Activated T-helper 1 cell treated with anti-CD3 and anti-CD28 coated beads, Interleukin-2, amount 50 U/mL, for 16 hours (primary cell): ENCODE measurements at places on chromosomes 12 and 14.

- no peak for DNase-seq
Measured at GRCh38 chr12:89230376-89231315, 121.7 kb downstream of the DUSP6 start.

- DNase-seq: no peak
Measured at GRCh38 chr12:51377099-51377984, 13.9 kb downstream of the GALNT6 start.

DNA sequence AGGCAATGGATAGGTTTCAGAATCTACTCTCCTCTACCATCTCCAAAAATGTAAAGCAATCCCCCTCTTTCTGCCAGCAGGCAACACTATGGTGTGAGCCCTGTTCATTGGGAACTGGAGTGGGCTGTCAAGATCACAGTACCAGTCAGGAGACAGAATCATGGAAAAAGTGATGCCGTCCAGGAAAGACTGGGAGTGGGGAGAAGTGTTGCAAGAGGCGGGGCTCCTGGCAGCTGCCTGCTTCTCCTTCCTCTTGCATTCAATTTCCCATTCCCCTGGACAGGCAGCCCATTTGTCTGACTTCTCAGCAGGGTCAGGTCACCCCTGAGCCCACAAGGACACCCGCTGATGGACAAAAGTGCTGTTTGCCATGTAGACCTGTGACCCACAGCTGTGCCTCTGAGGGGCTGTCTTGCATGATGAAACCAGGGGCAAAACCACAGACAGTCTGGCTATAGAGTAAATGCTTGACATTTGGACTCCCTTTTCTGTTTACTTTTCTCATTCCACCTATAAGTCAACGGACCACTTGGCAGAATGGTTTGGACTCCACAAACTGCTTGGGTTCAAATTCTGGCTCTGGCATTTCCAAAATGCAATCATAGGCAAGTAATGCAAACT, 30.1 kb upstream of the RPH3A start:
- DNase-seq: no peak

DNA sequence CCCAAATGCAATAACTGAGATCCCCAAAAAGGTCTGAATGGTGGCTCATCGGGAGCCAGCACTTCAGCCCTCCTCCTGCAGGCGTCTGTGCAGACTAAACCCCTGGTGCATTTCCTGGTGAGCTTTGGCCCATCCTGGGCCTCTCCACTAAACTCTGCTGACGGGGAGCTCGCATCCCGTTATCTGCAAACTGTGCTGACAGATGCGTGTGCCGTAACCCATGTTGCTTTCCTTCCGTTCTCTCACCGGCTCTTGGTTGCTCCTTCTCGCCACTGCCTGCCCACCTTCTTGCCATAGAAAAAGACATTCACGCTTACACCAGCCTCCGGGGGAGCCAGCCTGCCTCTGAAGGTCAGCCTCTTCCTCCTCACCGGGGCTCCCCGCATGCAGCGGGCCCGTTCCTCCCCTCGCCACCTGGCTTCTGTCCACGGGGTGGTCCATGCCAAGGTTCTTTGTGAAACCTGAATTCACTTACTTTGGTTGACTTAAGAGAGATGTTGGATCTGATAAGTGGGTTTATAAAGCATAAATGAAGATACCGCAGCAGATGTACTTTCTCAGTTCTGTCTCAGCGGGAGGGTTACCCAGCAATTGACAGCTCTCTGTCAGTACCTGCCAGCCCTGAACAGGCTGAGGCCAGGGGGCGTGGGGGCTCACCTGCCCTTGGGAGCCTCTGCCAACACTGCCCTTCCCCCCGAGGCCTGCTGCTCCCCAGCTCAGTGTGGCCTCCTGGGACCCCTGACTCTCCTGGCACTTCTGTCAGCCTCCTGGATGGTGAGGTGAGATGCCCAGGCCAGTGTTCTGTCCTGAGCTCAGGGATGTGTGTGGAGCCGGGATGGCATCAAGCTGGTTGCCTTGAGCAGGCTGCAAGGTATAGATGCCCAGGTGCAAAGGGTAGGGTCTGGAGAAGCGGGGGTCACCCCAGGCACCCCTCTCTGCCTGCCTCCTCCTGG, 14.2 kb downstream of the ZFYVE21 start:
- no peak for DNase-seq

DNA sequence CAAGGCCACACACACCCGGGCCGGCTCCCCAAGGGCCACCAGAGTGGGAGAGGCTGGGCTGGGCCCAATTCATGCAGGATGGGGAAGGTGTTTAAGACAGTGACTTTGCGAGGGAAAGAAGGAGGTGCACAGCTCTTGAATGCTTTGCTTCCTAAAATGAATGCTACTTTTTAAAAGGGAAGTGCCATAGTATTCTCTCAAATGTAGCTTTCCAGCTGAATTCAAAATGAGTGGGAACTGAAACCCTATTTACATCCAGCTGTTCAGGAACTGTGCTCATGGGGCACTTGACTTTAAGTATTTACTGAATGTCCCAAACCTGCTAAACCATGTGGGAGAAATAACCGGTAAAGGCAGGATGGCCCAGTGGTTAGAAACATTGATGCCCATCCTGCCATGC, 7.6 kb downstream of the ITPK1 start:
- no peak for DNase-seq

DNA sequence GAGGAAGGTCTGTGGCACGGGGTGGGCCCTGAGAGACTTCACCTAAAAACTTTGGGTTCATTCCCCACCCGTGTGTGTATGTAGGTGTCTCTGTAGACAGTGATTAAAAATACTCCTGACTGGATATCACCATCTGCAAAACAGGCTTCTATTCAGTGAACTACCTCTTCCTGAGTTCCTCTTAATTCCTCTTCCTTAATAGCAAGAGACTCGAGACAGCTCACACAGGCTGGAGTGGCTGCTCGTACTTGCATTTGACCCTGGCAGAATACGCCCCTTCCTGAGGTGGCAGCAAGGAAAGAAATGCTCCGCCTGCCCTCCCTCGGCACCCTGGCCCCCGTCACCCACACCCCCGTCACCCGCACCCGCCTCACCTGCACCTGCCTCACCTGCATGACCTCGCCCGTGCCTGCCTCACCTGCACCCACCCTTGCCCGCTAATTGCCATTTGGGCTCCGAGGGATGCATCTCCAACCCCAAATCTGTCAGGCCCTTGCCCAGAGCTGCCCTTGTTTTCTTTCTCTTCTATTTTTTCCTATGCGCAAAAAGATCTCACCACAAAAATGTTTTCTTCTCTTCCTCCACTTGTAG, 90.0 kb downstream of the FBXL14 start:
- no peak for DNase-seq

GRCh38 chr12:57771236-57771872, 551 bp downstream of the METTL1 start:
- DNase-seq: peak; percentile 53

GRCh38 chr12:14564336-14564959, 3.2 kb downstream of the PLBD1 start:
- DNase-seq: no peak

DNA sequence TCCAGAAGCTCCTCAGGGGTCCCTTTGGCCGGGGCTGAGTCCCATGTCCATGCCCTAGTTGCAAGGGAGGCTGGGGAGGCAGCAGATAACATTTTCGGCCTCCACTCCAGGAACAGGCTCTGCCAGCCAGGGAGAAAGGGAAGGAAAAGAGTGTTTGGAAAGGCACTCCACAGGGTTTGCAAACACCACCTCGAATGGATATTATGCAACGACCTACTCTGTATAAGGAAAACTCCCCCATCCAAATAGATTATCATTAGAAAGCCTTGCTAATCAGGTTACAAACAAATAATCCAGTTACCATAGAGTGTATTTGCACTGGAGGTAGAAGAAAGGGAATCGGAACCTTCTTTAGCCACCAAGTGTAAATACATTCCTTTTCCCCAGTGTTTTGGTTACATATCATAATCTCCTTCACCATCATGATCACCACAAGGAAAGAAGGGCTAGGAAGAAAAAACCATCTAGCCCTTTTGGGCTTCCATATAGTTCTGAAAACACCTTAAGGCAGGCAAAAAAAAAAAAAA, 40.4 kb downstream of the TMCC3 start:
- DNase-seq: no peak

DNA sequence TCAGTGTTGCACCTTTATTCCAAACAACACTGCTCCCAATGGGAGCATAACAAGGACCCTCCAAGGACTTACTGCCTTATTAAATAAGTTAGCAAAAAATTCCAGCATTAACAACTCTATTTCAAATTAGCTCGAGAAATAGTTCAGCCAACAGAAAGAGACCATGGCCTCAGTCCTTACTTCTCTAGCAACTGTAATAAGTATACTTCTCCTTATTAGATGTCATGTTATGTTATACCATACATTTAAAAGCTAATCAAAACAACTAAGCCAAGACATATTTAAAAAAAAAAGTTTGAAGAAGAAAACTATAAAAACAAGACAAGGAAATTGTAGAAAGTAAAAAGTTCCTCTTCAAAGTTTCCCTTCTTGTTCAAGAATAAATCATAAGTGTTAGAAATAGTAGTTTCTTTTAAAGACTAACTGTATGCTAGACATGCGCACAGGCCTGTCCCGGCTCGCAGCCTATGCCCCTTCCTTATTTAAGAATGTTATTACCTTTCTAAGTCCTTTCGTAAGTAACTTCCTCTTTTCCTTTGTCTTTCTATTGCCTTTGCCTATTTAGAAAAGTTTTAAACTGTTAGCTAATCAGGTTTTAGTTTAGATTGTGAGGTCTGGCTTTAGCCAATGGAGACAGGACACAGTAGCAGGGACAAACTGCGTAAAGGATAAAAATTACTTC, 68.6 kb downstream of the RESF1 start:
- no peak for DNase-seq

DNA sequence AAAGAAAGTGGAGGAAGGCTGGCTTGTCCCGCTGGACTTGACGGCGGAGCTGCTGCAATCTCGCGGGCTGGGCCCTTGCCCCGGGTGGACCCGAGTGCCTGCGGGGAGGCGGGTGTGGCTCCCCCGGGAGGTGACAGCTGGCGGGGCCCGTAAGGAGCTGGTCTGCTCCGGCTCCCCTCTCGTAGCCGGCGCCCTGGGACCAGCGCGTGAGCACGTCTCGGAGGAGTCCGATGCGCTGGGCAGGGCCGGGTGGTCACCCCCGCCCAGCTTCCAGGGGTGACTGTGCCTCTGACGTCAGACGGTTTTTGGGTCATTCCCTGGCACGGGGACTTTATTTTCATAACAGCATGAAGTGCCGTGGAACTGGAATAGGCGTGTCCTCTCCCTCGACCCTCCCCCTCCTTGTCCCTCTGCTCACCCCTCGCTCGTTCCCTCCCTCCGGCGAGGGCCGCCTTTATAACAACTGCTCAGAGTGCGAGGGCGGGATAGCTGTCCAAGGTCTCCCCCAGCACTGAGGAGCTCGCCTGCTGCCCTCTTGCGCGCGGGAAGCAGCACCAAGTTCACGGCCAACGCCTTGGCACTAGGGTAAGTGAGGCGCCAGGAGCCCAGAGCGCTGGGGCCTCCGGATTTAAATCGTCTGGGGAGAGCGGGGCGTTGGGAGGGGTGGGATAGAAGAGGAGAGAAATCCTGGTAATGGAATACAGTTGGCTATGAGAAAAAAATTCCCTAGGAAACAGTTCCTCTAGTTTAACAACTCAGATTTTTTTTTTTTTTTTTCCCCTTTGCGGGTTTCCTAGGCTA, at the start of gene GPRC5A:
GPRC5A (plus strand) TSS at position 483 of the 801 bp plus-strand sequence. CDS start 16,688 bp downstream, outside the sequence.
- DNase-seq: no peak

GRCh38 chr12:39815746-39816145, 196.1 kb upstream of the ABCD2 start:
- no peak for DNase-seq

- no peak for DNase-seq
Measured at GRCh38 chr12:76277480-76277879, 70.7 kb downstream of the BBS10 start.

DNA sequence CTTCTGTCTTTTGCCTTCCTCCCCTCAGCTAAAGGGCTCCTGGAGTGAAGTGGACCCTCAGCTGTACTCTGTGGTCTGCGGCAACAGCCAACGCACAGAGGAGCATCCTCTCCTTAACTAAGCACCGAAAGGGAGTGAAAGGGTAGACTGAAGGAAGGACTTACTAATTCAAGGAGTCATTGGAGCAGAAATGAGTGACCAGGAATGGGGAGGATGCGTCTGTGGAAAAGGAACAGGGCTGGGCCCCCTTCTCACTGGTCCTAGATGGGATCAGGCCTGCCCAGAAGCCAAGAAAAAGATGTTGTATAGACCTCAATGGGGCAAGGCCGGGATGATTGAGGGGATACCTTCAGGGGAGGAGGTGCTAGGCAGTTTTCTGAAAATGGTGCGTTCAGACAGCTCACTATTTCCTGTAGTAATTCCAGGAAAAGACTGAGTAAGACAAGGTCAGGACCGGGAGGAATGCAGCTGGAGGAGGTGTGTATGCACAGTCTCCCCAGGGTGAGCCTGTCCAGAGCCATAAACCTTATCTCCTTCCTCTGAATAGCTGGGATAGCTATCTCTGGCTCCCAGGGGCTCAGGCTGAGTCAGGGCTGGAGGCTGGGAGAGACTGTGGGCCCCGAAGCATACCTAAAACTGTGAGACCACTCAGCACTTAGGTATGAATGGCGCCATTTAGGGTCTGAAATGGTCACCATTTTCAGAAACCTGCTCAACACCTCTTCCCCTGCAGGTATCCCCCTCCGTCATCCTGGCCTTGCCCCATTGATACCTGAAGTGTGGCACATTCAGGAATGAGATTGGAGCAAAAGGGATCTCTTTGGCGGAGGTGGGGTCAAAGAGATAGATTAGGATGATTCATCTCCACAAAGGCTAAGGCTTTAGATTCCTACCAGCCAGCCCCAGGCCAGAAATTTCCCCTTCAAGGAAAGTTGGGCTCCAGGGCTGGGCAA, 20.2 kb upstream of the KRT8 start:
- no peak for DNase-seq

DNA sequence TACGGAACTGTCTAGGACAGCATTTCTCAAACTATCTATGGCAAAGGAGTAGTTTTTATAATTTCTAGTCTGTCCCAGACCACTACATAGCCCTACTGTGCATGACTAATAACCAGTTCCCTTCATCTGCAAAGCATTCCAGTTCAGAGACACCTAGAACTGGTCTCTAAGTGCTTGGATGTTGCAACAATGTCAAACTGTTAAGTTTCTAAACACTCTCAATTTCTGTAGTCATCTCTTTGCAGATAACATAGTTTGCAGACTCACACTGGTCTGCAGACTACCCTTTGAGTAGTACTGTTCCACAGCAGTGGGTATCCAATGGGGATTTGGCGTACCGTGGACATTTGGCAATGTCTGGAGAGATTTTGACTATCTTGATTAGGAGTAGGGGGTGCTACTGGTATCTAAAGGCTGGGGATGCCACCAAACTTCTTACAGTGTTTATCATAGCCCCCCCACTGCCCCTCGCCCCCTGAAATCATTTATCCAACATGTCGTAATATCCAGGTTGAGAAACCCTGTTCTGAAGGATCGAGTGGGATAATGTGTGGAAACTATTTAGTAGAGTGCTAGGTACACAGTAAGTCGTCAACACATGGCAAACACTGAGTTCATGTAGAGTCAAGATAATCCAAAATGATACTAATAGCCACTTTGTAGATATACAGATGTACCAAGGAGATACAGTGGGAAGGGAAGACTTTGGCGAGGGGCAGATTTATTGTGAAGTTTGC, 1.7 kb downstream of the C12orf76 start:
- DNase-seq: no peak

DNA sequence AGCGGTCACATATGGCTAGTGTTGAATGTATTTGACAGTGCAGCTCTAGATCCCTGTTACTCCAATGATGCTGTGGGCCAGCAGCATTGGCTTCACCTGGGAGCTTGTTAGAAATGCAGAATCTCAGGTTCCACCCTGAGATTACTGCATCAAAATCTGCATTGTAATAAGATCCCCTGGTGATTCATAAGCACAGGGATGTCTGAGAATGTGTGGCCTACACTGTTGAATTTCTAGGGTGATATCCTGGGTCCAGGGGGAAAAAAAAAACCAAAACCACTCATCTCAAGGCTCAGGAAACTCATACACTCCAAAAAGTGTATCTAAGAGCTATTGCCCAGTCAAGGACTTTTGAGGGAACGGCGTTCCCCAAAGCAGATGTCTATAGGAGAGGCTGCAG, 196.8 kb downstream of the PPM1H start:
- no peak for DNase-seq
